ENCODE measurements at places on chromosomes 6 and 20.
A peak's percentile ranks its signal among the peaks of the same experiment; 100 is the strongest.

DNA sequence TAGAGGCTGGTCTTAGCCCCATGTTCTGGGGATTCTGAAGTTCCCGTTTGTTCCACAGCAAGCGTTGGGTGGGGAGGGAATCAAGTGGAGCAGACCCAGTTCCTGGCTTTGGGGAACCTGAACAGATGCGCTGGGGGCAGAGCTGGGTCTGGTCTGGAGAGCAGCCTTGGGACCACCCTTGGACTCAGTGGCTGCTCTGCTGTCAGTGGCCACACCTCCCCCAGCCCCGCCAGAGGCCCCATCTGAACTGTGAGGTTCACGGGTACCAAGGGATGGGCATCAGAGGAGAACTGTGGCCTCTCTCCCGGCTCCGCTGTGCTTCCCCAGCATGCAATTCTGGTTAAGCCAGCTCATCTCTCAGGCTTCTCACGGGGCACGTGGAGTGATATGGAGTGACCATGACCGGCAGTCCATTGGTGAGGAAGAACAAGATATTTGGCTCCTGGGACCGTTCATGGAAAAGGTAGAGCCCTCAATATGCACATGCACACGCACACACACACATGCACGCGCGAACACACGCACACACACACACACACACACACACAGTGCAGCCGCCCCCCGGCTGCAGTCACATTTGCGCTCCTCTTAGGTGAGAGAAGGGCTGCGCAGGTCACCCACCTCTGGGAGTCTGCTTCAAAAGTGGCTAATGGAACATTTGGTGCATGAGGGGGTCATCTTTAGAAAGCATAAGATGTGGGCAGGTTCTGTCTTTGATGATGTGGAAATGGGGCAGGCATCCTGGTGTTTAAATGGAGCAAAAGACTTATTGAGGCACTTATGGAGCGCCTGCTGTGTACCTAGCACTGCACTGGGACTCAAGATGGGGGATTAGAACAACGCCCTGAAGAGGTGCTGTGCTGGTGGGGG lies 6.0 kb downstream of the DLGAP4 start:
- no peak for DNase-seq

- DNase-seq = no peak
Measured at GRCh38 chr6:150761771-150762170, 103.7 kb upstream of the MTHFD1L start.

- DNase-seq = no peak
Measured at GRCh38 chr6:42028234-42029061, 21.9 kb upstream of the TAF8 start.

DNA sequence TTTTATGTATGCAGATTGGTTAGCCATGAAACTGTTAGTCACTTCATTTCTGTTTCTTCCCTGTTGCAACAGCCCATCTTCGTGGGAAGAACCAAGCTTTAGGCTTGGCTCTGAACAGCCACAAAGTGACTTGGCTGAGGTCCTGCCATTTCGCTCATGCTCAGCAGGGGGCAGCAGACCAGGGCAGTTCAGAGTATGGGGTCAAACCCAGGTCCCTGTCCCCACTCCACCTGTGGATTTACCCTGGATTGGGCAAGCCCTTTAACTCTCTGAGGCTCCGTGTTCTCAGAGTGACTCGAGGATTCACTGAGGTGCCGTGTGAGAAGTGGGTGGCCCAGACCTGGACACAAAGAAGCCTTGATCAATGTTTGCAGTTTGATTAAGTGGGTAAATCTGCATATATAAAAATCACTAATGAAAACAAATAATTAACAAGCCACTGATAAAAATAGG lies 19.8 kb upstream of the MAP1LC3A start:
- peak; percentile 58 for DNase-seq

- DNase-seq = no peak
Measured at GRCh38 chr6:30470968-30471367, 18.3 kb upstream of the HLA-E start.

DNA sequence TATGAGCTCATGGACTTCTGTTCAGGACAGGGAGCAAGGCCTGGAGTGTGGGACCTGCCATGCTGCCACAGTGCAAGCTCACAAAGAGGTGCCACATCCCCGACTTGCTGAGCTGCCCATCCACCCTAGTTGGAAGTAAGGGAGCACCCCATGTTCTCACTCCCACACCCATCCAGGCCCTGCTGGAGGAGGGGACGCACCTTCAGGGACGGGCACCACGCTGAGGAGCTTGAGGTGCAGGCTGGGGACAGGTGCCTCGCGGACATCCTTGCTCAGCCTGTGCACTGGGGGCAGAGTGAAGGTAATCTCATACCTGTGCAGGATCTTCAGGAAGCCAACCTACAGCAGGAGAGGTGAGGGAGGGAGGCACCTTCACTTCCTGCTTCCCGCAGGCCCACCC lies 12.3 kb downstream of the ADISSP start:
- DNase-seq = no peak

DNA sequence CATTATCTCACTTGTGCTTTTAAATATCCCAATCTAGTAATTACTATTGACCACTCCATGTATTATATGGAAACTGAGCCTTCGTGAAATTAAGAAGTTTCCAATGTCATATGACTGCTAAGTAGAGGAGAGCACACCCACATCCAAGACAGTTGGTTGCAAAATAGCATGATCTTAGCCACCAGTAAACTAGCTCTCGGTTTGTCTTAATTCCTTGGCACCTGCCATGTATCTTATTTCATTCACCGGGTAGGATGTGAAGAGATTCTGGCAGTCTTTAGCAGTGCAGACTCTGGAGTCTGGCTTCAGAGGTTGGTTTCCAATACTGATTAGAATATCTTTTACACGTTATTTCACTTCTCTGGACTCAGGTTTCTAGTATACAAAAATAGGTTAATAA lies 270.3 kb downstream of the LAMA2 start:
- no peak for DNase-seq

- DNase-seq = no peak
Measured at GRCh38 chr6:163189609-163190008, 224.9 kb upstream of the QKI start.

GRCh38 chr6:87029711-87030314 lies 65.1 kb downstream of the CGA start:
- no peak for DNase-seq

- no peak for DNase-seq
Measured at GRCh38 chr6:1327630-1328029, 15.7 kb downstream of the FOXQ1 start.

GRCh38 chr6:43833223-43833995 lies 63.4 kb downstream of the VEGFA start:
- DNase-seq = no peak

- DNase-seq = no peak
Measured at GRCh38 chr20:64216036-64216435, 39.5 kb upstream of the PCMTD2 start.

GRCh38 chr6:29336269-29336668 lies 32.4 kb downstream of the OR5V1 start:
- DNase-seq = no peak

- DNase-seq = no peak
Measured at GRCh38 chr6:33958526-33959328, 154.9 kb upstream of the MLN start.

DNA sequence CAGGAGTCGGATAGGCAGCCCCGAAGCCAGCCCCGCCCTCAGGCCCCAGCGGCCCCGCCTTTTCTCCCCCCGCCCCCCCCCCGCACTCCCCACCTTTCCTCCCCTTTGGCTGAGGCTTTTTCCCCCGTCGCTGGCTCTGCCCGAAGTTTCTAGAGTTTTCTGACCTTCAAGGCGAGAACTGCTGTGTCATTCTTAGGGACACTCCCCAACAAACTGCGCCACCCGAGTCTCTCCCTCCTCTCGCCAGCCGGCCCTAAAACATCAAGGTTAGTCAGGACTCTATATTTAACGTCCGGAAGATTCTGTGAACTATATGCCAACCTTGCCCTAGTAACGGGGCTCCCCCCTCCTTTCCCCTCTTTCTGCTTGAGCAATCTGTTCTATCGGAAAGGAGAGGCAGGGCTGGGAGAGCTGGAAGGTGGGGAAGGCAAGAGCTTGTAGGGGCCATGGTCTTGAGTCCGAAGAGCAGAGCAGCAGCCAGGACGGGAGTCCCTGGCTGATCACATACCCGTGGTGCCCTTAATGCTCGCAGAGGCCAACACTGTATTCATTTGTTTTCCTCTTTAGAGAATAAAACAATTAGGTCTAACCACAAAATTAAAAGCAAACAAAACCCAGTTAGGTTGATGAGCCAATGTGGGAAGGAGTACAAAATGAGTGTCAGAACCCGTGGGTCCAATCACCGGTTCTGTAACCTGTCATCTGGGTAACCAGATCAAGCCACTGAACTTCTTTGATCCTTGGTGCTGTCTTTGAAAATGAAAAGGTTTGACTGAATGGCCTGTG lies 5.3 kb upstream of the HSPA1B start:
- DNase-seq = peak; percentile 52

- DNase-seq = no peak
Measured at GRCh38 chr20:32966382-32966781, 37.9 kb downstream of the SUN5 start.

DNA sequence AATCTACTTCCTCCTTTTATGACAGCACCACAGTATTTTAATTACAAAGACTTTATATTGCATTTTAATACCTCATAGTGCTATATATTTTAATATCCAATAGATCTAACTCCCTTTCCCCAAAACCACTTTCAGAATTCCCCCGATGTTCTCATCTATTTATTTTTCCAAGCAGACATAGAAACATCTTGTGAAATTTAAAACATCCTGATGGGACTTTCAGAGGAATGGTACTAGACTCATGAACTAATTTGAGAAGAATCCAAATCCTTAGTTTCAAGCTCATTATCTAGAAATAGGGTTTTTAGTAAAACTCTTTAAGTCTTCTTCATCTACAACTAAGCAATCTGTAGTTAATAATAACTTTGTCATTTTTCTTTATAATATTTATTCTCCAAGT lies 97.0 kb downstream of the TRERF1 start:
- no peak for DNase-seq

- DNase-seq = no peak
Measured at GRCh38 chr6:31065556-31065955, 46.8 kb downstream of the C6orf15 start.

DNA sequence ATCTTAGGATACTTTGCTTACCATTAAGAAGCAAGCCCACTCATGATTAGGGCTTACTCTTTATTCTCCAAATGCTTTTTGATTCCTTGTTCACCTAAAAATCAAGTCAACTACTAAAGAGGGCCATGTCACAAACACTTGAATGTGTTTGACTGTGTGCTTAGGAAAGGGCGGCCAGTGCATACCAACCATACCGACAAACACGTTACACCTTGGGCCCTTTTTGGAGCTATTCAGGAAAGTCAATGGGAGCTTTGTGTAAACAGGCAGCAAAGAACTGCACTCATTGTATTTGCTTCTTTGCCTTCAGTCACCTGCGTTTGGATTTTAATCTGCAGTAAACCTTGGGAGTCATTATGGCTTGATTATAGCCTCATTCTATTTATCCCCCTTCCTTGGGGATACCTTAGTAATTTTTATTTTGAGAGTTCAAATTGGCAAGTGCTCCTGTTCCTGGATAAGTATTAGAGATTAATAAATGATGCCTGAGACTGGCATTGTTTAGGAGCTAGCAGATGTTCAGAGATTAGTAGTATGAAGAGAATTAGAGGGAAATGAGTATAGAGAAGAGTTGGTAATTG lies 102.6 kb upstream of the HDGFL1 start:
- DNase-seq = no peak

DNA sequence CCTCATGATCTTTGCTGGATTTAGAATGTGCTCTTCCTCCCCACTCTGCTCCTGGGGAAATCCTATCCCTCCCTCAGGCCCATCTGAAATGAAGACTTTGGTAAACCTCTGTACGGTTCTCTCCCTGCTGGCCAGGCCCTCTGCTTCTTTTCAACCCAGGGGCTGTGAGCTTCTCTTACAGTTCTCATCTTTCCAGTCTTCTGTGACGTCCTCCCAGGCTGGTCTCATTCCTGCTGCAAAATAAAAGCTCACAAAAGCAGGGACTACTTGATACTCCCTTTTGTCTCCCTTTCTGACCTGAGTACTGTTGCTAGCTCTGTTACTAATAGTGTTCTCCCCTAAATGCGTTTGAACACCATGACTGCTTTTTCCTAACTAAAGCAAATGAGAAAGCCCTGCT lies 46.3 kb downstream of the UNC5CL start:
- DNase-seq = no peak

- no peak for DNase-seq
Measured at GRCh38 chr20:35066194-35066593, 26.4 kb downstream of the TRPC4AP start.

GRCh38 chr6:72422171-72422570 lies 199.7 kb upstream of the KCNQ5 start:
- no peak for DNase-seq

Data from activated CD4-positive, alpha-beta T cell treated with anti-CD3 and anti-CD28 coated beads for 4 hours (primary cell).